Testis (tissue), 5 donors: ENCODE measurements at places on chromosomes 4 and X. TPM values are rescaled to one million over a fixed set of nuclear protein-coding genes. Genes with fewer than 3 reads are reported as not detected.

DNA sequence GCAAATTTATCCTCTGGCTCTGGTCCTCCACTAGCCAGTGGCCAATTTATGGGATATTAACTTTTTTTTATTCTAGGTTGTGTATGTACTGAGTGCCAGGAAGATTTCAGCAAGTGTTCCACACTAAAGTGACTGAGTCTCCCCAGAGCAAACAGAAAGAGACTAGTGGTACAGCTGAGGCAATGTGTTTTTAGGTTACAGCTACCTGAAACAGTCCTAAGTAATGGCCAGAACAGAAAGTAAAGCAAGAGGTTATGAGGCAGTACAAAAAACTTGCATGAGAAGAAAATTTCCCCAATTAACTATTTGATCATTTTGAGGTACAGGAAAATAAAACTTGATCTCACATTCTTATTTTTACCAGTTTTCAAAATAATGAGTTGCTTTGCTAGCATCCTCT, 31.2 kb downstream of the PRDM8 start:
- H3K4me1 ChIP-seq: no peaks in the 10 kb centered on the region
- H3K36me3 ChIP-seq: no peaks in the 10 kb centered on the region
- H3K4me3 ChIP-seq: no peak overlapping the region
- DNase-seq: no peak

DNA sequence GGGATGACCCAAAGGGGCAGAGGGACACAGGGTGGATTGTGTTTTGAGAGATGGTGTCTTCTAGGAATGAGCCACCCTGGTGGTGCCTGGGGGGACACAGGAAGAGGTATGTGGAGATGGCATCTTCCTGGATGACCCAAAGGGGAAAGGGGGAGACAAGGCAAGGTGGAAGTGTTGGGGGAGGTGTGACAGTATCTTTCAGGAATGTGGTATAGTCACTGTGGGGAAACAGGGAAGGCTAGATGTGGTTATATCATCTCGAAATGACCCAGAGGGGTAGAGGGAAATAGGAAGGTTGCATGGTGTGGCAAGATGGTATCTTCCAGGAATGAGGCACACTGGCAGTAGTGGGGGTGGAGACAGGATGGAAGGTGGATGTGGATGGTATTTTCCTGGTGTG, 62.9 kb downstream of the MAOA start:
- H3K4me3 ChIP-seq: no peak overlapping the region
- H3K27me3 ChIP-seq: no peaks in the 10 kb centered on the region
- no peak overlapping the region for H3K27ac ChIP-seq
- H3K4me1 ChIP-seq: no peaks in the 10 kb centered on the region
- no peaks in the 10 kb centered on the region for H3K36me3 ChIP-seq

- H3K4me1 ChIP-seq: peaks cover 7% of the 10 kb centered on the region
- no peak overlapping the region for H3K27ac ChIP-seq
- H3K36me3 ChIP-seq: no peaks in the 10 kb centered on the region
- DNase-seq: no peak
- no peaks in the 10 kb centered on the region for H3K27me3 ChIP-seq
Observed at GRCh38 chr4:6415031-6415705, 57.2 kb downstream of the PPP2R2C start.

GRCh38 chr4:113575401-113575800, 186.1 kb downstream of the CAMK2D start:
- peaks cover 14% of the 10 kb centered on the region for H3K4me1 ChIP-seq
- DNase-seq: no peak
- H3K4me3 ChIP-seq: no peak overlapping the region
- H3K27ac ChIP-seq: no peak overlapping the region
- H3K36me3 ChIP-seq: no peaks in the 10 kb centered on the region

The USP26 gene
- 1.9 TPM for total RNA-seq

- no peak overlapping the region for H3K27ac ChIP-seq
- no peak for DNase-seq
- H3K4me3 ChIP-seq: no peak overlapping the region
- no peaks in the 10 kb centered on the region for H3K36me3 ChIP-seq
- no peaks in the 10 kb centered on the region for H3K4me1 ChIP-seq
- no peaks in the 10 kb centered on the region for H3K27me3 ChIP-seq
Observed at GRCh38 chrX:10152086-10152485, 4.7 kb upstream of the CLCN4 start.

DNA sequence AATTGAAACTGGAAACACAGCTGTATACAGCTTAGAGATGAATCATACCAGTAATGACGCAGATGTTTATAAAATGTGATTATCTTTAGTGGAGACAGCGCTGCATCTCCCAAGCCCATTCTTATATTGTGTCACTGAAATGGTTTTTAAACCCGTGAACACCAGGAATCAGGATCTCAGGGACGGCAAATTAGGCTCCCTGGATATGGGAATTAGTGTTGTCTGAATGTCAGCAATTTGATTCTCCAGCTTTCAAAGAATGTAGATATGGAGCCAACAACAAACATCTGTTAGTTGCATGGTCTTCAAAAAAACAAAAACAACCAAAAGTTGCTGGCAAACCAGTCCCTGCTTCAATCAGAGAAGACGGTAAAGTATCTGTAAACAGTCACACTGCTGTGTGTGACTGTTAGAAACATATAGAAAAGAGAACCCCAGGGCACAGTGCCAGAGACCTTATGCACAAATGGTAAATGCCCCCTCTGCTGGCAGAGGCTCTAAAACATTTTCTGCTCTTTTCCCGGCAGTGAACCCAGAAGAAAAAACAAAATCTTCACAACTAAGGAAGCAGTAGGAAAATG, 351.9 kb upstream of the FTHL17 start:
- peak; percentile 51 for DNase-seq
- H3K4me3 ChIP-seq: no peak overlapping the region
- no peak overlapping the region for H3K27ac ChIP-seq
- no peaks in the 10 kb centered on the region for H3K27me3 ChIP-seq

DNA sequence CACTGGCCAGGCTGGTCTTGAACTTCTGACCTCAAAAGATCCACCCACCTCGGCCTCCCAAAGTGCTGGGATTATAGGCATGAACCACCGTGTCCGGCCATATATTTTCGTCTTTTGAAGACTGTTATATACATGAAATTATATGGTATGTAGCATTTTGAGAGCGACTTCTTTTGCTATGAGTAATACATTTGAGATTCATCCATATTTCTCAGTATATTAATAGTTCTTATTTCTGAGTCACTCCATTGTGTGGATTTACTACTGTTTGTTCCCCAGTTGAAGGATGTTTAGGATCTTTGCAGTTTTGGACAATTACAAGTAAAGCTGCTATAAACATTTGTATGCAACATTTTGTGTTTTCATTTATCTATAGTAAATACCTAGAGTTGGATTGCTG, 34.9 kb downstream of the GNL3L start:
- H3K27ac ChIP-seq: no peak overlapping the region
- H3K36me3 ChIP-seq: no peaks in the 10 kb centered on the region
- H3K4me1 ChIP-seq: no peaks in the 10 kb centered on the region

DNA sequence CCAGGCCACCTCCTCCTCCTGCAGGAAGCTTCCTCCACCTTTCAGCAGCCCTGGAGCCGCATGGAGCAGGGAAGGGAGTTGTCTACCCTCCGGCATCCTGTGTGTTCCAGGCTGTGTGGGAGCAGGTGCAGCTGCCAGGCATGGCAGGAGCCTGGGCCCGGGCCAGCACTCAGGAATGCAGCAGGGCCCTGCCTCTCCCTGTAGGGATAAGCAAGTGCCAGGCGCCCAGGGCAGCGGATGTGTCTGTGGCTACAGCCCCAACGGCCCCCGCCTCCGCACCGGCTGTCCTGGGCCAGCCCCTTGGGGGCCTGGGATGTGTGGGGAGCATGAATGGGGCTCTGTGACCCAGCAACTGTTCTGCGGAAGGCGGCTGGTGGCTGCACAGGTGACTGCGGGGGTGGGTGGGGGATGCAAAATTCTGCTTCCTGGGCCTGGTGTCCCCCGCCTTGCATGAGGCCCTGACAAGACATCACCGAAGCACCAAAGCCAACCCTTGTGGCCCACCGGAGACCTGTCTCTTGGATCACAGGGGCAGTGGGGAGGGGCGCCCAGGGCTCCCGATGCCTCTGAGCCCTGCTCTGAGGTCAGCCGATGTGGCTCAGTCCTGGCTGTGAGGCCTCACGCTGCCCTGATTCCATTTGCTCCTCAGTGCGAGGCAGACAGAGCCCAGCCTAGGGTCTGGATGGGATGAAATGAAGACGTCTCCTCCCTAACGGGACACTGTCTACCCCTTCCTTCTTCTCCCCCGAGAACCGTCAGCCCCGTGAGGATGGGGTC, 1.4 kb upstream of the DOK7 start:
- no peaks in the 10 kb centered on the region for H3K27me3 ChIP-seq
- H3K4me3 ChIP-seq: no peak overlapping the region
- DNase-seq: peak; percentile 89
- peaks cover 9% of the 10 kb centered on the region for H3K4me1 ChIP-seq

DNA sequence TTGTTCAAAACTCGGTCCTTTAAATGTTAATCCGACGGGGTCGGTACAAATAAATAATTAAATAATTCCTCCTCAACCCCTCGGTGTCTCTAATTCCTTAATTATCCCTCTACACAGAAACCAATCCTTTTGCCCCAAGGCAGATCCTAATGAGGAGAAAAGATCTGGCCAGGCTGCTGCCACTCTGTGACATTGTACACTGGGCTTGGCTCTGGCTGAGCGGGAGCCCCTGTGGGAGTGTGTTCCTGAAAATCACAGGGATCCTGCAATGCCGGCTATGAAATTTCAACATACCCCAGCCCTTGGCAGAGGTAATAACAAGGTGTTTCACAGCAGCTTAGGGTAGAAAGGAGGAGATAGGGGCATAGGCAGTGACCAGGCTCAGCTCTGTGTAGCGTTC, 96.0 kb downstream of the DHRSX start:
- H3K27me3 ChIP-seq: no peaks in the 10 kb centered on the region
- H3K4me3 ChIP-seq: no peak overlapping the region
- H3K4me1 ChIP-seq: no peaks in the 10 kb centered on the region
- no peak overlapping the region for H3K27ac ChIP-seq
